Activated effector memory CD4-positive, alpha-beta T cell treated with anti-CD3 and anti-CD28 coated beads, Interleukin-2, amount 50 U/mL, for 16 hours (primary cell): ENCODE measurements at places on chromosomes 13 and 19.

DNA sequence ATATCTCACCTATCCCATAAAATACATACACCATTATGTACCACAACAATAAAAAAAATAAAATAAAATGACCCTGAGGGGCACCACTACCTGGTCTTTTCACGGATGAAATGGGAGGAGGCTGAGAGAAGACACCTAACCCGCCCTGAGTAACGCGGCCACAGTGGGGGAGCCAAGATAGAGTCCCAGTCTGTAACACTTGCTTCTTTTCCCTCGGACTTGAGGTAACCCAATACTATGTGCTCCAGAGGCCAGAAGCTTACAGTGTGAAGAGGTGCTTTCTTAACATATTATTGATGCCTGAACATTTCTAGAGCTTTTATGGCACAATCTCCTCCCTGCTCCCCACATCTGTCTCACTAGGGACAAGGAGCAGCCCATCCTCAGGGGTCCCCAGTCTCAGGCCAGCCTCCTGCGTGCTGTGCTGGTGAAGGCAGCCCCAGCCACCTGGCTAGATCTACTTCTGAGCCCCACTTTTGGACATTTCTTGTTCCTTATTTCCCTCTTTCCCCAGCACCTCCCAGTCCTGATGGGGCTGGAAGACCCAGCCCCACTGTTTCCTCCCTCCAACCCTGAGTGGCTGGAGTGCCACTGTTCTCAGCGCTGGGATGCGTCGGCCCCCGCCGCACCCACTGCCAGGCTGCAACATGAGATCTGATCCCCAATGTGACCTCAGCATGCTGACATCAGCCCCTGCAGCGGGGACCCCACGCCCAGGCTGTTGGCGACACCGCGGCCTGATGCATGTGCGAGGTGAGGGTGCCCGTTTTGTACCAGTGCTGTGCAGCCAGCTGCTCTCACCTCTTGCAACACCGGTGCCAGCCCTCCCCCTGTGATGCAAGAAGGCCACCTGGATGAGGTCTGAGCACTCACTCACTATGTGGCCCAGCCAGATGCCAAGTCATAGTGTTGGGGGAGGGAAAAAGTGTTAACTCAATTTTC lies 143.3 kb downstream of the DCLK1 start:
- no peak for DNase-seq

DNA sequence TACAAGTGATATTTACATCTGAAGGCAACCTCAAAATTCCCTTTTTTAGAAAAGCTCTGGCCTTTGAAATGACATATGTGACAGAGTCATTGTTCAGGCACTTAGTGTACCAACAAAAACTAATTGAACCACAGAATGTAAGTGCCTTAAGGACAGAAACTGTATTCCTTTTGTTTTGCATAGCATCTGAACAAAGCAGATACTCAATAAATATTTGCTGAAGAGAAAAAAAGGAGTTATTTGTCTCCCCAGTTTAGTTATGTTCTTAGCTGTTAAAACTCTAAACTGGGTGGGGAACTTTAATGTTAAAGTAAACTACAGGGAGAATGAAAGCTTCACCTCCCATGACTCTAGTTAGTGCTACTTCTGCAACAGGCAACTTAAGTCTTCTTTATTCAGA lies 56.8 kb upstream of the KLF5 start:
- DNase-seq, result no peak

DNA sequence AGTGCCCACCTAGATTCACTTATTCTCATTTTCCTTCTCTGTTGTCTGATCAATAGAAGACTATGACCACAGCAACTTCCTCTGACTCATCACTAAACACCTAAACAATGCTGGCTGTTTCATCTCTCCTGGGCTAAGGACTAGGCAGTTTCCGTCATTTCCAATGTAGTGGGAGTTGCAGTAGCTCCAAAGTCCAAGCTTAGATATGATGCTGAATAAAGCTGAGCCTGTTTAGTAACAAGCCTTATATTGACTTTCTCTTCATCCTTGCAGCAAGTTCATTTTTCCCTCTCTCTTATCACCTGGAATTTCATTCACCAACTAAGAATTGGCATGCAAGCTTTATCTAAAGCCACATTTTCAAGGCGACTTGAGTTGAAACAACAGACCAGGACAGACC lies 53.5 kb upstream of the PCDH9 start:
- no peak for DNase-seq

DNA sequence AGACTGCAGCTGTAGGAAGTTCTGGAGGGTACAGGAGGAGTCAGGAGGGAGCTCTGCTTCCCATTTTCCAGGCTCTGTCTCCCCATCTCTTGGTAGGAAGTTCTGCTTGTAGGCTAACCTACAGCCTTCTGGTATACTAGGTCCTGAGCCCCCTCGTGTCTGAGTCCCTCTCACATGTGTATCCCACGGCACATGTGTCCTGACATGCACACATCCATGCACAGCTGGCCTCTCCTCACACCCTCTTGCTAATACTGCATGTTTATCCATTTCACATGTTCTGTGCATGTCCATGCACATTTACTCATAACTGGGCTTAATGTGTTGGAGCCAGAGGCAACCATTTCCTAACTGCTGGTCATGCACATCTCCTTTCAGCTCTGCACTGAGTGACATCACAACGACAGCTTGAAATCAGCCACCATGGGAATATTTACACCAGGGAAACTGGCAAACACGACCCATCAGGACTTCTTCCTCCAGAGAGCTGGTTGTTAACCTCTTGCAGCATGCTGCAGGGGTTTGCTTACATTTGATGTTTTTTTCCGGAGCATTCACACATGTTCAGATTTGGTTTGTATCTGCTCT lies 3.0 kb downstream of the CD209 start:
- DNase-seq, result no peak

DNA sequence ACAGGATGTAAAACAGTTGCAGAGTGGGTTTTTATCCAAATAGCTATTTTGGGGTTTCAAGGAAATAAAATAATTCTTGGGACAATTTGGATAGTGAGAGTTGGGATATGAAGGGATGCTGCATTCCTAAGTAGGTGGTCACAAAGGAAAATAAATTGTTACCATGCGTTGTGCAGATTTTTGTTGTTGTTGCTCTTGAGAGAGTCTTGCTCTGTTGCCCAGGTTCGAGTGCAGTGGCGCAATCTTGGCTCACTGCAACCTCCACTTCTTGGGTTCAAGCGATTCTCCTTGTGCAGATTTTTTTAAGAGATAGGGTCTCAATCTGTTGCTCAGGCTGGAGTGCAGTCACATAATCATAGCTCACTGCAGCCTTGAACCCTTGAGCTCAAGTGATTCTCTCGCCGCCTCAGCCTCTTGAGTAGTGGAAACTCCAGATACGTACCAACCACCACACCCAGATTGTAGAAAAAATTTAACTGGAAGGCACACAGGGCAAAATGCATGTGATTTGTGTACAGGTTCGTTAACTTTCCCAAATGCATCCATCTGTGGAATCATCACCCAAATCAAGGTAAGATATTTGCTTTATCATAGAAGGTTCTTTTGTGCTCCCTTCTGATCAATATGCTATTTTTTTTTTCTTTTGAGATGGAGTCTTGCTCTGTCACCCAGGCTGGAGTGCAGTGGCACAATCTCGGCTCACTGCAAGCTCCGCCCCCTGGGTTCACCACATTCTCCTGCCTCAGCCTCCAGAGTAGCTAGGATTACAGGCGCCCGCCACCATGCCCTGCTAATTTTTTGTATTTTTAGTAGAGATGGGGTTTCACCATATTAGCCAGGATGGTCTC lies 16.0 kb downstream of the SLC1A5 start:
- DNase-seq, result no peak

DNA sequence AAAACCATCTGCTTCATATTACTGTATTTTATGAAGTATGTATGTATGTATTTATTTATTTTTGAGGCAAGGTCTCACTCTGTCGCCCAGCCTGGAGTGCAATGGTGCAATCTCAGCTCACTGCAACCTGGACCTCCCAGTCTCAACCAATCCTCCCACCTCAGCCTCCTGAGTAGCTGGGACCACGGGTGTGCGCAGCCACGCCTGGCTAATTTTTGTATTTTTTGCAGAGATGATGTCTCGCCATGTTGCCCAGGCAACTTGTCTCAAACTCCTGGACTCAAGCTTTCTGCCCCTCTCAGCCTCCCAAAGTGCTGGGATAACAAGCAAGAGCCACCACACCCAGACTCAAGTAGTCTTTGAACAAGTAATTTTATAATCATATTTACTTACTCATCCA lies 5.5 kb downstream of the KATNAL1 start:
- DNase-seq, result no peak

GRCh38 chr19:54319892-54320670 lies 7.1 kb upstream of the LILRA5 start:
- DNase-seq, result no peak

GRCh38 chr13:21150013-21150412 lies 26.3 kb downstream of the SKA3 start:
- no peak for DNase-seq

DNA sequence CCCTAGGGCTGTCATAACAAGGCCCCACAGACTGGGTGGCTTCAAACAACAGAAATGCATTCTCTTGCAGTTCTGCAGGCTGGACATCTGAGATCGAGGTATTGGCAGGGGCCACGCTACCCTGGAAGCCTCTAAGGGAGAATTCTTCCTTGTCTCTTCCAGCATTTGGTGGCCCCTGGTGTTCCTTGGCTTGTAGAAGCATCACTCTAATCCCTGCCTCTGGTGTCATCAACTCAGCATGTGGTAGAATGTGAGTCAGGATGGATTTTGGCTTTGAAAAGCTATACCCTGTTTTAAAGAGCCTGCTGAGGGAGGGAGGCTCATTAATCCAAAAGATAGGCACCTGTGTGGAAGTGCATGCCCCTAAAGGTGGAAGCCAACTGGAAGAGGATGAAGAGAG lies 7.9 kb upstream of the GGACT start:
- DNase-seq, result no peak

GRCh38 chr13:74768521-74769085 lies 634.4 kb upstream of the KLF12 start:
- no peak for DNase-seq

DNA sequence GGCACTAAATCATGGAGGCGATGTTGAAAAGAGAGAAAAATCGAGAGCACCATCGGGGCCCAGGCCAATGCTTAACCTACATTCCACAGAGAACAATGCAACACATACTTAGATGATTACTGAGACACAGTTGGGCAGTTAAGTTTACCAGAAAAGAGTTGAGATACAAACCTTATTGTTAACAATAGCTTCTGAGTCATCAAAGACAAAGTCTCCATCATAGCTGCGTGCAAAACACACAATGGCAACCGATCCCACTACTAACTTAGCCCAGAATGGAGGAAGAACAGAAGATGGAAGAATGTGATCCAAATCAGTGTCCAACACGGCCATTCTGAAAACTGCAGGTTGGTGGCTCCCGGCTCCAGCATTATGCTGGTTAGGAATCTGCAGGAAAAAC lies 6.2 kb downstream of the TMTC4 start:
- no peak for DNase-seq

GRCh38 chr19:13398780-13399726 lies 107.2 kb downstream of the CACNA1A start:
- DNase-seq, result no peak

GRCh38 chr19:47122359-47123335 lies 8.0 kb upstream of the SAE1 start:
- no peak for DNase-seq

DNA sequence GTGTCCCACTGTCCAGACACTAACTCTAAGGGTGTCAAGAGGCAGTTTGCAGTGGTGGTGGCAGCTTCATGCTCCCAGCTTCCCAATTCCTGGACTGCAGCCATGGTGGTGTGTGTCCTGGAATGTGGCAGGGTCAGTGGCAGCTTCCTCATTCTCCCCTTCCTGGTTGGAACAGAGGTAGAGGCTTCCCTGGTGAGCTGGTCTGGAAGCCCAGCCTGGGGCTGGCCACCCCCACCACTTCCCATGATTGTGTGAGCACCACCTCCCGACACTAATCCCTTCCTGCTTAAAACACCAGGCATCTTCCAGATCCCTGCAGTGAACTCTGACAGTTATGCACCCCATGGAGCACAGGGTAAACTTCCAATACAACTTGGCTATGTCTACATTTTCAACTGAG lies 134.9 kb downstream of the RAP2A start:
- no peak for DNase-seq

DNA sequence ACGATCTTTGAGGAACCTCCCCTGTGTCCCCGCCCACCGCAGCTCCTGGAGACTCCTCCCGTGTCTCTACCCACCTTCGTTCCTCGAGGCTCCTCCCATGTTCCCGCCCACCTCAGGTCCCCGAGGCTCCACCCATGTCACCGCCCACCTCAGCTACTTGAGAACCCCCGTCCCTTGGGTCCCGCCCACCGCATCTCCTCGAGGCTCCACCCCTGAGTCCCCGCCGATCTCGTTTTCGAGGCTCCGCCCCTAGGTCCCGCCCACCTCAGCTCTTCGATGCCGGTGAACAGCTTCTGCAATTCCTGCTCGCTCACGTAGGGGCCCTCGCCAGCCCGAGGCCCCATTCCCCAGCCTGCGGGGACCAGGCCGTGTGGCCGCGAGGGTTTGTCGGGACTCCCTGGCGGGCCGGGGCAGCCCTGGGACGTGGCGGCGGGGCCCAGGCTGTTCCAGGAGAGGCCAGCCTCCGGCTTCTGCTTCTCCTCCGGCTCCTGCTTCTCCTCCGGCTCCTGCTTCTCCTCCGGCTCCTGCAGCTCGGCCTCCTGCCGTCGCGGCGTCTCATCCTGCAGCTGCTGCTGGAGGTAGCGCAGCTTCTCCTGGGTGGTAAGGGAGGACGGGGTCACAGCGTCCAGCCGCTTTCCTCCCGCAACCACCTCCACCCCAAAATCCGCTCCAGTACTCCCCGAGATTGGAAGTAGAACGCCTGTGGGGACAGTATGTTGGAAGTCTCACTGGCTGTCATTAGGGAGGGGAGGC lies 16.7 kb downstream of the TSKS start:
- DNase-seq, result peak; percentile 75

- no peak for DNase-seq
Observed at GRCh38 chr13:44142540-44142867, 231.1 kb upstream of the SERP2 start.

DNA sequence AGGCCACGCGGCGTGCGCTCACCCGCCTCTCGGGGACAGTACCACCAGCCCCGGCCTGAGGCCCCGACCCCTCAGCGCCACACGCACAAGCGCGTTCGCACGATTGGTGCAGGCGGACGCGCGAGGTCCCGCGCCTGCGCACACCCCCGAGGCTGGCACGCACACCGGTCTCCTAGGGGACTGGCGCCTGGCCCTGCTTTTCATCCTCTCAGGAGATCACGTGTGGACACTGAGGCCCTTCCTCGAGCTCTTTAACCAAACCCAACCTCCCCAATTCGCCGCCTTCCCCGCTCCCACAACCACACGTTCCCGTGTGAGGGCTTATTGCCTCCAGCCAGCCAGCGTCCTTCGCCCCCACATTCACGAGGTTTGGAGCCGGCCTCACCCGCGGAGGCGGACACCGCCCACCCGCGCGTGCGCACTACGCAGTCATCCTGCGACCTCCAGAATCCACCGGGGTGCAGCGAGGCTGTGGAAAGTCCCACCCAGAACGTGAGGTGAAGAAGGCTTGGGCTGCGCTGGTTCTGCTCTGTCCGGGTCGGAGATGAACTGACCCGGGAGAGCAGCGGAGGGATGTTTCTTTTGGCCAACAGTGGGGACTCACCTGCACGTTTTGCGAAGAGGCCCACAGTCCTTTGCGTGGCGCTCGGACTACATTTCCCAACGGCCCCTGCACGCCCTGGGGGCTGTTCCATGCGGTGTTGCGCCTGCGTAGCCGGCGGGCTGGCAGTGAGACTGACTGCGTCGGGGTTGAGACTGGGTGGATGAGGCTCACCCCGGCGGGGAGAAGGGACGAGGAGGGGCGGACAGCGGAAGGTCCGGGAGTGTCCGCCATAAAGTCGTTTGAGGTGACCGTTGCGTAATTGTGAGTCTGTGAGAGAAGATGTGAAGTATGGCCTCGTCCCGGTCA lies 539 bp upstream of the ZNF667 start:
- peak; percentile 66 for DNase-seq
